ENCODE measurements at places on chromosomes 1 and 21.
A peak's percentile ranks its signal among the peaks of the same experiment; 100 is the strongest.

DNA sequence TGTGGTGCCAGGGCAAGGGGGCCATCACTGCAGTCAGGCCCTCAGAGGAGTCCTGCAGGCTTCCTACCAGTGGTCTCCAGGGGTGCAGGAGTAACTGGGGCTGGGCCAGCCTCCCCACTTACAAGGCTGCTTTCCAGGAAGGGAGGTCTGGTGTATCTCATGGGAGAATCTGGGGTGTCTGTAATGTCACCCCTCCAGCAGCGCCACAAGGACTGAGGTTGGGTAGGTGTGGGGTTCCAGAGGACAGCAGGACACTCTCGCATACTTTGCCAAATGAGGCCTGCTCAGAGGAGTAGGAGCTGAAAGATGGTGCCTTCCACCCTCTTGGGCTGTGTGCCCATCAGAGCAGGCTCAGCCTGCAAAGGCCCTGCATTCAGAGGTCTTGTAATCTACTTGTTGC is 46.9 kb downstream of the TNNT2 start:
- DNase-seq, result no peak

GRCh38 chr21:36535618-36536241 is 55.8 kb upstream of the CLDN14 start:
- DNase-seq, result no peak

GRCh38 chr1:220137019-220137786 is 43.3 kb downstream of the IARS2 start:
- no peak for DNase-seq

DNA sequence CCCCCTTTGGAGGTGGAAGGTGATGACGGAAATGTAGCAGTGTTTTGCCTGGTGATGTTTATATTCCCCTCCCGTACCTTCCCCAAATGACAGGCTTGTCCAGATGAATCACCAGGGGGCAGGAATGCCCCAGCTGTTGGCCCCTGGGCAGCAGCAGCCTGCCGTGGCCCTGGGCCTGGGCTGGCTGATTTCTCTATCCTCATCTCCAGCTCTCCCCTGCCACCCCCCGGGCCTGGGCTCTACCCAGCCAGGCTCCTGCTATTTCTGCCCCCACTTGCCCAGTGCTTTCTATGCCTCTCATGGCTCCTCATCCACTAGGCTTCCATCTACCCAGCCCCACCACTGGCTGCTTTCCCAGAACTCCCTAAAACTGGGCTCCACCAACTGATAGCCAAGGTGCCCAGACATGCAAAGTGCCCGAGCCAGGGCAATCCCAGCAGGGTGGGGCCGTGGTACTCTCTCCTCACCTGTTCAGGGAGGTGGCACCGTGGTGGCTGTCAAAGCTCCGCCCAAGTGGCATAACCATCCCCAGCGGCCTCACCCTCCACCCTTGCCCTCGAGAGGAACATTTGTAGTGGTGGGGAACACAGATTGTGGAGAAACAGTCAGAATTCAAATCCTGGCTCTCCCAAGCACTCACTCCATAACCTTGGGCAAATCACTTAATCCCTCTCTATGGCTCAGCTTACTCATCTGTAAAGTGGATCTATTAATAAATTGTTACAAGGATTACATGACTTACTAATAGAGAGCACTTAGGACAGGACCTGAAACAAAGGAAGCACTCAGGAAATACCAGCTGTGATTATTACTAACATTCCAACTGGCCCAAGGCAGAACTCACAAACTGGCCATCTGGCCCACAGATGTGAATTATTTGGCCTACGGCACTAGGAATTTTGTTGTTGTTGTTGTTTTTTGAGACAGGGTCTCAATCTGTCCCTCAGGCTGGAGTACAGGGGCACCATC is 12.8 kb upstream of the ECE1 start:
- DNase-seq, result no peak

DNA sequence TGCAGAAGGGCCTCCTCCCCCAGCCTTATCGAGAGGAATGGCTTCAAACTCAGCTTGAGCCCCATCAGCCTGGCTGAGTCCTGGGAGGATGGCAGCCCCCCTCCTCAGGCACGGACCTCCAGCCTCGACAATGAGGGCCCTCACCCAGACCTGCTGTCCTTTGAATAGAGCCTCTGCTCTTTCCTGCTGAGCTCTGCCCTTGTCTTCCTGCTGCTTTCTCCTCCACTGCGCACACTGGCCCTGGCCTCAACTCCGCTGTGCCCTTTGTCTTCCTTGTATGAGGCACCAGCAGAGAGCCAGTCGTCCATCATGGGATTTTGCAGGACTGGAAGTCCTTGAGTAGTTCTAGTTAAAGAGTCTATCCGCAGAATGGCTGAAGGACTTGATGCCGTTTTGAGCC is 2.0 kb downstream of the C1orf226 start:
- no peak for DNase-seq

GRCh38 chr1:162996261-162996660 is 72.9 kb upstream of the RGS4 start:
- DNase-seq, result no peak

DNA sequence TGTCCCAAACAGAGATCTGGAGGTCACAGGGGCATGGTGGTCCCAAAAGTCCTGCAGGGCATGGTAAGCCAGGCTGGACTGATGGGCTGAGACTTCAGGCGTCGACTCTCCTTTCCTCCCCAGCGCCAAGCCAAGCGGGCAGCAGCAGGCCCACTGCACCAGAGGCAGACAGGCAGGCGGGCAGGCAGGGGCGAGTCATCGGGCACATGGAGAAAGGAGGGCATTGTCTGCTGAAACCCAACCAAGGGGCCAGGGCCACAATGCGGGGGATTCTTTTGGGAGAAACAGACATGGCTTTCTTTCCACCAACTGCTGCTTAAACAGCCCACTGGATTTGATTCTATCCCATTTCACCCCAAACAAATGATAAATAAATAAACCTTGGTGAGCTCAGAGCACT is 46.2 kb downstream of the TRABD2B start:
- DNase-seq, result no peak

GRCh38 chr1:47219590-47220220 is 12.3 kb downstream of the TAL1 start:
- DNase-seq, result no peak

- DNase-seq, result no peak
Observed at GRCh38 chr1:18944810-18945209, 11.7 kb downstream of the IFFO2 start.

DNA sequence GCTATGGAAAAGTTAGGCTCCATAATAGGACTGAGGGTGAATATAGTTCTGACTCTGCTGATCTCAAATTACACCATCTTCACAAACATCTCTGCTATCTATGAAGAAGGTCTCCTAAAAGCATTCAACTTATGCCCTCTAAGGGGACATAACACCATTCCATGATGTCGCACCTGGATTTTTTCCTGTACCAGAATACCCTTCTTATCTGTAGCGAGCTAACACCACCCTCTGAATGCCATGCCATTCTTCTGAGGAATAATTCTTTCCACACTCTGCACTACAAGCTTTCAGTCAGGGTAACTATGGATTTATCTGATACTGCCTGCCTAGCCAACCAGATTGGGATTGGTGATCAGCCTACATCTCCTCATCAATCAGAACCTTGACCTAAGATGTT is 203.8 kb downstream of the PTPRC start:
- DNase-seq, result no peak

- no peak for DNase-seq
Observed at GRCh38 chr1:8121261-8122159, 95.4 kb upstream of the ERRFI1 start.

DNA sequence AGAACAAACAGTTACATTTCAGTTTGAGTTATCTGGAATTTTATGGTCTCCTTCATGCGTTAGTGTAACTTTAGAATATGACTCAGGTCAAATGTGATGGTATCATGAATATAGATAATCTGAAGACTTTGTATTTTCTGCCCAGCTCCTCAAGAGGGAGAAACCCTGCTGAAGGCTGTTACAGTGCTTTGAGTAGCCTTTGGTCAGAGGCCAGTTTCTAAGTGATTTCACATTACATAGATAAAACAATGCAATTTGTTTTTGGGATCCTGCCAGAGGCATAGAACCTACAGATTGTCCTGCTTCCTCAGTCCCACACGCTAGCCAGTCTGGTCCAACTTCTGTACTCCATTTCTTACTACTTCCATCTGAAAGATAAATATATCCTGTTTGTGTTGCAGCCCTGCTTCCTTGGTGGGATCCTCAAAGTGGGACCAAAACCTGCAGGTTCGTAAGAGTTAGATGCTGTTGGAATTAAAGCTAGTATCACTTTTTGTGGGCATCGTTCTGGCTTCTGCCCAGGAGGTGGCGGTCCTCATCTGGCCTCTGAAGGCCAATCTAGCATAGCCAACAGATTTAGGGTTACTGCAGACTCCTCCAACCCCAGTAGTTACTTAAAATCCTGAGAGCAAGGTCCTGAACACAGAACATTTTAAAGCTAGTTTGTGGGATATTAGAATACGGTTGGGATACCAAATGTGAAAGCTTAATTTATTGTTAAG is 645.8 kb upstream of the USP24 start:
- no peak for DNase-seq

DNA sequence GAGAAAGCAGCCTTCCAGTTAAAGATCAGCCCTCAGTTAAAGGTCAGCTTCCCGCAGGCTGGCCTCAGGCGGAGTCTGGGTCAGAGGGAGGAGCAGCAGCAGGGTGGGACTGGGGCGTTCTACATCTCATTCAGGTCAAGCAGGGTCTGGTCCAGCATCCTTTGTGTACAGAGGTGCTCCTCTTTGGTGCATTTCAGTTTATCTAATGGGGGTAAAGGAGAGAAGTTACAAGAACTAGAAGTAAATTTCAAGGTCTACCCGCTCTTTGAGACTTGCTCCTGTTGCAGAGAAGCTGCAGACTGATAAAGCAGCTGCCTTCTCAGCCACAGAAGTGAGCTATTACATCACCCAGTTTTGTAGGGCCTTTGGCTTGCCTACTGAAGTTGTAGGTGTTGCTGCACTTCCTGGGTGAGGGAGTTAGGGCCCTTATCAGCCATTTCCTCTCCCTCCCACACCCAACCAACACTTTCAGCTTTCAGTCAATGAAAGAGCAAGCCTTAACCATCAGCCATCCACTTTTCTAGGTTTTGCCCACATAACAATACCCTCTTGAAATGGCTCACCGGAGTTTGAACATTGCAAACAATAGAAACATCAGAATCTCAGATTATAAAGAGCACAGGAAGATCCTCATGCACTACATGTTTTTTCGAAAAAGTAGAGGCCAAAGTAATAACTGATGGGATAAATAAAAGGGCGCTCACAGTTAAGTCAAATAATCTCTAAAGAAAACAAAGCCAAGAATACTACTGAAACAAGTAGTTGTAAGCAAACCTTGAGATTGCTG is 2.8 kb upstream of the NUP210L start:
- DNase-seq, result peak; percentile 59

DNA sequence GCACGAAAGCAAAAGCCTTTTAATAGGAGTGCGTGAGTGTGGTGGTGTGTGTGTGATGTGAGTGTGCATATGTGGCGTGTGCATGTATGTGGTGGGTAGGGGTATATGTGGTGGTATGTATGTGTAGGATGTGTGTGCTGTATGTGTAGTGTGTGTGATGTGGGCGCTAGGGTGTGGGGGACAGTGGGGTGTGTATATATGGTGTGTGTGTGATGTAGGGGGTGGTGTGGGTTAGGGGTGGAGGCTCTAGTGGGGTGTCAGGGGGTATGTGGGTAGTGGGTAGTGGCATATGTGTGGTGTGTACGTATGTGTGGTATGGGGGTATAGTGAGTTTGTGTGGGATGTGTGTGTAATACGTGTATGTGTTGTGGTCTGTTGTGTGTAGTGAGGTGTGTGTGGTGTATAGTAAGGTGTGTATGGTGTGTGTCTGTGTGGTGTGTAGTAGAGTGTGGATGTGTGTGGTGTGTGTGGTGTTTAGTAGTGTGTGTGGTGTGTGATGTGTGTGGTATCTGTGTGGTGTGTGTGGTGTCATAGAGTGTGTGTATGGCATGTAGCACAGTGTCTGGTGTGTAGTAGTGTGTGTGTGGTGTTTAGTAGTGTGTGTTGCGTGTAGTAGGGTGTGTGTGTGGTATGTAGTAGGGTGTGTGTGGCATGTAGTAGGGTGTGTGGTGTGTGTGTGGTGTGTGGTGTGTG is 86.0 kb downstream of the SYT2 start:
- no peak for DNase-seq

- no peak for DNase-seq
Observed at GRCh38 chr1:173038875-173039554, 11.7 kb downstream of the TNFSF18 start.

DNA sequence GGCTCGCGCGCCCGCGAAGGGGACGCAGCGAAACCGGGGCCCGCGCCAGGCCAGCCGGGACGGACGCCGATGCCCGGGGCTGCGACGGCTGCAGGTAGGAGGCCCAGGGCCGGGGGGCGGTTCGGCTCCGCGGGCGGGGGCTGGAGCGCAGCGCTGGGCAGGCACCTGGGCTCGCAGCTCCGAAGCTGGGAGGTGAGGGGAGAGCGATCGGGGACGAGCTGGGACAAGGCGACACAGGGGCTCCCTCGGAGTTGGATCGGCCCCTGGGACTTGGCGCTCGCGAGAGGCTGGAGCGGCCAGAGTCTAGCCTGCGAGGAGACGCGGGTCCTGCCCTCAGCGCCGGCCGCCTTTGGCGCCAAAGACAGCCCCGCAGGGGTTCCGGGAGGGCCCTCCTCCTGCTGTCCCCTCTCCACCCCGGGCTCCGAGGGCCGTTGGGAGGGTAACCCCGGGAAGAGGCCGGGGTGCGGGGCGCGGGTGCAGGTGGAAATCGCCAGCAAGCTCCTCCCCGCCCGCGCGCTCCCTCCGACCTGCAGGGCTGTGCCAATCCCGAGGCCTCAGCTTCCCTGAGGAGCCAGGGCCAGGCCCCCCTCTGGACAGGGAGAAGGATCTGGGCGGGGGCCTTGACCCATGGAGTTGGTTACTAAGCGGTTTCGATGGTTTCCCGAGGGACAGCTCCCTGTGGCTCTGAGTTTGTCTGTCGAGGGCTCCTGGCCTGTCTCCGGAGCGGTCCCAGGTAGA is 401 bp downstream of the TP73 start:
- no peak for DNase-seq

GRCh38 chr1:210076620-210077019 is 138.6 kb downstream of the SYT14 start:
- DNase-seq, result no peak

GRCh38 chr1:22341791-22342605 is 109.7 kb upstream of the ZBTB40 start:
- no peak for DNase-seq

DNA sequence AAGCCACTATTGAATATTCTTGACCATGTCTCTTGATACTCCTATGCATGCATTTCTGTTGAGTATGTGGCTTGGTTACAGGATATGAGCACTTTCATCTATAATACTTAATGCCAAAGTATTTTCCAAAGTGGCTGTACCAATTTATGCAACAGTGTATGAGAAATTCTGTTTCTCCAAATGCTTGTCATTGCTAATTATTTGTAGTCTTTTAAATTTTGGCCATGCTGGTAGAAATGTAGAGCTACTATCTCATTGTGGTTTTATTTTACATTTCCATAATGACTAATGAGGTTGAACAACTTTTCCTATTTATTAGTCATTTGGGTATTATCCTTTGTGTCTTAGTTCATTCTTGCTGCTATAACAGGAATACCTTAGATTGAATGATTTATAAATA is 71.4 kb upstream of the TSPAN2 start:
- no peak for DNase-seq

GRCh38 chr1:90919900-90920299 is 101.9 kb downstream of the ZNF644 start:
- no peak for DNase-seq

GRCh38 chr1:235424092-235424491 is 56.9 kb downstream of the TBCE start:
- no peak for DNase-seq

Data from activated naive CD8-positive, alpha-beta T cell treated with anti-CD3 and anti-CD28 coated beads, Interleukin-2, amount 50 U/mL, for 24 hours (primary cell).